Choroid plexus epithelial cell (primary cell): ENCODE measurements at places on chromosomes 1 and 21.

GRCh38 chr1:53986458-53986857 is 31.5 kb downstream of the LDLRAD1 start:
- DNase-seq: no peak

DNA sequence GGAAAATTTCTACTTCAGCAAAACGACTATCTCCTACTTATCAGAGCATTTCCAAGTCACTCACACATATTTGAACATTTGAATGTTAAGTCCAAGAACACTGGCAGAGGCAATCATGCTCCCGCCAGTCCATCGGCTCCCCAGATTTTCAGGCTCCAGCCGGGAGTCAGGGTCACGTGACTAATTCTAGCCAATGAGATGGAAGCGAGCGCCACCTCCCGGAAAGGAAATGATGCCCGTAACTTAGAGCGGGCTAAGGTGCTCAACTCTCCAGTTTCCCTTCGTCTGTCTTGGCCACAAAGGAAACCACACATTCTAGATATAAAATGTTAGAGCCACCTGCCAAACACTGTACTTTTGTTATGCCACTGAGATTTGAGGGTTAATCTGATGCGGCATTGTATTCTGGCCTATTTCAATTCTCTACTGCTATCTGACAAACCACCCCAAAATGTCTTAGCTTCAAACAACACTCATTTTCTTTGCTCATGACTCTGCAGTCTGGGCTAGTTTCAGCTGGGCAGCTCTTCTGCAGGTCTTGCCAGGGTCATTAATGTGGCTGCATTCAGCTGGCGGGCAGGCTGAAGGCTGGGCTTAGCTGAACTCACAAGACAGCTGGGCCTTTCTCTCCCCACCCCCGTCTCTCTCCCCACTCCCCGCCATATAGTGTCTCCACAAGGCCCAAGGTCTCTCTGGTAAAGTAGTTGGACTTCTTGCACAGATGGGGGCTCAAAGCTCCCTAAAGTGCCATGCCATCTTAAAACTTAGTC is 16.5 kb upstream of the LHX4 start:
- no peak for DNase-seq

- DNase-seq: no peak
These were observed 43.9 kb upstream of the IL20 start for GRCh38 chr1:206821493-206821892.

- no peak for DNase-seq
These were observed 53.3 kb upstream of the PRRC2C start for GRCh38 chr1:171431994-171432393.

GRCh38 chr1:228174482-228175315 is 9.1 kb downstream of the IBA57 start:
- no peak for DNase-seq

- no peak for DNase-seq
These were observed 1328.6 kb downstream of the MRPL39 start for GRCh38 chr21:24278711-24279110.

DNA sequence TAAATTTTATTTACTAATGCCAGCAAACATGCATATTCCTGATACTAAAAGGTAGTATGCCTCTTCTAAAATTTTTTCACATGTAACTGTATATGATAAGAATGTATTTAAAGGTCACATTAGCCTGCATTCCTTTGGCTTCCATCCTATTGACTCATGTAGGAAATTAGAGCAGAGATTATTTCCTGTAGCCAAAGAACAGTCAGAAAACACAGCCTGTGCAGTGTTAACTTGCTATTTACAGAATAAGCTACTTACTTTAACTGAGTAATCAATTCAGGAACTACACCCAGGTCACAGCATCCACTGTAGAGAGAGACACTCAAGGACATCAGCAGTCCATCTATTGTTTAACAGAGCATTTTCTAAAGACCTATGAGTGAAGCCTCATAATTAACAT is 154.5 kb upstream of the ADGRL4 start:
- peak; percentile 79 for DNase-seq

- DNase-seq: peak; percentile 70
These were observed 191.1 kb downstream of the PTPRC start for GRCh38 chr1:198829944-198830343.

- no peak for DNase-seq
These were observed 29.9 kb upstream of the PRDX6 start for GRCh38 chr1:173447224-173447623.

DNA sequence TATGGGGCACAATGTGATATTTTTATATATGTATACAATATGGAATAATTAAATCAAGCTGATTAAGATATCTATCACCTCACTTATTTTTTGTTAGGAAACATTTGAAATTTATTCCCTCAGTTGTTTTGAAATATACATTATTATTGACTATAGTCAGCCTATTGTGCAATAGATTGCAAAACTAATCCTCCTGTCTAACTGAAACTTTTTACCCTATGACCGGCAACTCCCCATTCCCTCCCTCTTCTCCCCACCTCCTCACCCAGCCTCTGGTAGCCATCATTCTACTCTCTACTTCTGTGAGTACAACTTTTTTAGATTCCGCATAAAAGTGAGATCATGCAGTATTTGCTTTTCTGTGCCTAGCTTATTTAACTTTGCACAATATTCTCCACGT is 117.7 kb upstream of the SGIP1 start:
- DNase-seq: peak; percentile 50

DNA sequence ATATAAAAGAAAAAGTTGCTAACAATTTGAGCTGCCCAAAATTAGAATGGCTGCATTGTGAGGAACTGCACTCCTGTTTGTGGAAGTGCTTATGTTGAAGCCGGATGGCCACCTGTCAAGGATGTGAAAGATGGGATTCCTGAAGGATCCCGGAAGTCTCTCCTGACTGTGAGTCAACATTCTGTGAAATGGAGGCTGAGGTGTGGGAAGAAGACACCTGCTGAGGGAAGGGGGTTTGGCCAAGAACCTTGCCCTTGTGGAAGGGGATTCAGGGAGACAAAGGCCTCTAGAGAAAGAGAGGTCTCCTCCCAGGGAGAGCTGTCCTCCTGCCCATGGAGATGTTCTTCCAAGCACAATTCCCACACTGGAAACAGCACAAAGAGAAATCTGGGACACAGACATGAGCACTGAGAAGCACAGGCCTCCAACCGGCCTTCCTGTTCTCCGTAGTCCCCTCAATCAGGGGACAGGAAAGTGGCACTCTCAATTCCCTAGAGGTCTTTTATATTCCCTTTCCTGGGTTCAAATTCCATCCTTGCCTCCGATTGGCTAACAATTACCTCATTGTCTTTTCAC is 70.5 kb downstream of the CD2 start:
- DNase-seq: no peak
